ENCODE measurements at places on chromosomes 13 and 19.

- DNase-seq, result no peak
Observed at GRCh38 chr13:70363991-70364390, 255.7 kb upstream of the KLHL1 start.

GRCh38 chr13:83057119-83057518 lies 825.2 kb downstream of the SLITRK1 start:
- DNase-seq, result no peak

DNA sequence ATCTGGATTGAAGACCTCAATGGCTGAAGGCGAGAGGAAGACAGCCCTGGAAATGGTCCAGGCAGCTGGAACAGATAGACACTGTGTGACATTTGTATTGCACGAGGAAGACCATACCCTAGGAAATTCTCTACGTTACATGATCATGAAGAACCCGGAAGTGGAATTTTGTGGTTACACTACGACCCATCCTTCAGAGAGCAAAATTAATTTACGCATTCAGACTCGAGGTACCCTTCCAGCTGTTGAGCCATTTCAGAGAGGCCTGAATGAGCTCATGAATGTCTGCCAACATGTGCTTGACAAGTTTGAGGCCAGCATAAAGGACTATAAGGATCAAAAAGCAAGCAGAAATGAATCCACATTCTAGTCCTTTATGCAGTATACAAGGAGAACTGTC lies 1.2 kb downstream of the POLR1D start:
- DNase-seq, result no peak

- no peak for DNase-seq
Observed at GRCh38 chr19:31946491-31946890, 398.9 kb upstream of the ZNF507 start.

- no peak for DNase-seq
Observed at GRCh38 chr13:111394211-111394922, 73.9 kb downstream of the TEX29 start.

- DNase-seq, result no peak
Observed at GRCh38 chr19:19407633-19407930, 2.1 kb downstream of the GATAD2A start.

DNA sequence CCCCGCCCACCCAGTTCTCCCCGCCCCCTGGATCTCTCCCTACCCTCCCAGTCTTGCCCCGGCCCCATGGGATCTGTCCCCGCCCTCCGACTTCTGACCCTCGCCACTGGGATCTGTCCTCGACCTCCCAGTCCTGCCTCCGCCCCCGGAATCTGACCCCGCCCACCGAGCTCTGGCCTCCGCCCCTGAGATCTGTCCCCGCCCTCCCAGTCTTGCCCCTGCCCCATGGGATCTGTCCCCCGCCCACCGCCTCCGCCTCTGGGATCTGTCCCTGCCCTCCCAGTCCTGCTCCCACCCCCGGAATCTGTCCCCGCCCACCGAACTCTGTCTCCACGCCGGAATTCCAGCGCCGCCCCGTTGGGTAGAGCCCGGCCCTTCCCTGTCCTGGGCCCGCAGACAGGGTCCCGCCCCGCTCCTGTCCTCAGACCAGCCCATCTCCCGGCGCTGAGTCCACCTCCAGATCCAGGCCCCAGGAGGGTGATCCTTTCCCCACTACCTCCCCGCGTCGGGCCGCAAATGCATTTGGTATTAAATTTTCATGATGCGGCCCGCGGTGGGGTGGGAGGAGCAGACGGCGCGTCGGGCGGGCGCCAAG lies 1.5 kb upstream of the SLC17A7 start:
- DNase-seq, result no peak

GRCh38 chr13:95020298-95020987 lies 280.8 kb downstream of the ABCC4 start:
- no peak for DNase-seq

DNA sequence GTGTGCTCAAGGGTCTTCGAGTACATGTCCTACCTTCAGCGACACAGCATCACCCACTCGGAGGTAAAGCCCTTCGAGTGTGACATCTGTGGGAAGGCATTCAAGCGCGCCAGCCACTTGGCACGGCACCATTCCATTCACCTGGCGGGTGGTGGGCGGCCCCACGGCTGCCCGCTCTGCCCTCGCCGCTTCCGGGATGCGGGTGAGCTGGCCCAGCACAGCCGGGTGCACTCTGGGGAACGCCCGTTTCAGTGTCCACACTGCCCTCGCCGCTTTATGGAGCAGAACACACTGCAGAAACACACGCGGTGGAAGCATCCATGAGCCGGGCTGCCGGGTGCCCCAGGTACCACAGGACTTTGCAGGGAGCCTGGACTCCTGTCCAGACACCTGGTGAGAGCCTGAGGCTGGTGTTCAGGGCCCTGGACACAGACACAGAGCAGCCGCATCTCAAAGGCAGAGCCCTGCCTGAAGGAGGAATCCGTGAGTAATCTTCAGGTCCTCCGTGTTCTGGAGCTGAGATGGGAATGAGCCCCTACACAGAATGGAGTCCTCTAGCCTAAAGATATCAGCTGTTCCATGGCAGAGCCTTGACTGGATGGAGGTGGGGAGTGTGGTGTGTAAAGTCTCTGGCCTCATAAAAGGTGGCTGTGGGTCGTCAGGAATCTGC lies 1.5 kb downstream of the ZNF581 start:
- DNase-seq, result no peak

DNA sequence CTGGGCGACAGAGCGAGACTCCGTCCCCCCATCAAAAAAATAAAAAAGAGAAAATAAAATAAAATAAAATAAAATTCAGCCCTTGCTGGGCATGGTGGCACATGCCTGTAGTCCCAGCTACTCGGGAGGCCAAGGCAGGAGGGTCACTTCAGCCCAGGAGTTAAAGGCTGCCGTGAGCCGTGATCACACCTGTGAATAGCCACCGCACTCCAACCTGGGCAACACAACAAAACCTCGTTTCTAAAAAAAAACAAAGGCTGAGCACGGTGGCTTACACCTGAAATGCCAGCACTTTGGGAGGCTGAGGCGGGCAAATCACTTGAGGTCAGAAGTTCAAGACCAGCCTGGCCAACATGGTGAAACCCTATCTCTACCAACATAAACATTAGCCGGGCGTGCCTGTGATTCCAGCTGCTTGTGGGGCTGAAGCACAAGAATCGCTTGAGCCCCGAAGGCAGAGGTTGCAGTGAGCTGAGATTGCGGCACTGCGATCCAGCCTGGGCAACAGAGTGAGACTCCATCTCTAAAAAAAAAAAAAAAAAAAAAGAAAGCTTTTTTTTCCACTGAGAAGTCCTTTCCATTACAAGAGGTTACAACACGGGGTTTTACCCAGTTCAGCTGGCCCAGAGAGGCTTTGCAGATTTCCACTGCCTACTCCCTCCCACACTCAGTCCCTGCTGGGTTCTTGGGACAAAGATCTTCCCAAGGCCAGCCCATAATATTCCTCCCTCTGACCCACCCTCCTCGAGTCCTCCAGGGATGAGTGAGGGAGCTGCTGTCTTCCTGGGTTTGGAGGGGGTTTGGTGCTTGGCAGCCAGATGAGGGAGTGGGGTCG lies 6.4 kb downstream of the ANGPTL4 start:
- no peak for DNase-seq

DNA sequence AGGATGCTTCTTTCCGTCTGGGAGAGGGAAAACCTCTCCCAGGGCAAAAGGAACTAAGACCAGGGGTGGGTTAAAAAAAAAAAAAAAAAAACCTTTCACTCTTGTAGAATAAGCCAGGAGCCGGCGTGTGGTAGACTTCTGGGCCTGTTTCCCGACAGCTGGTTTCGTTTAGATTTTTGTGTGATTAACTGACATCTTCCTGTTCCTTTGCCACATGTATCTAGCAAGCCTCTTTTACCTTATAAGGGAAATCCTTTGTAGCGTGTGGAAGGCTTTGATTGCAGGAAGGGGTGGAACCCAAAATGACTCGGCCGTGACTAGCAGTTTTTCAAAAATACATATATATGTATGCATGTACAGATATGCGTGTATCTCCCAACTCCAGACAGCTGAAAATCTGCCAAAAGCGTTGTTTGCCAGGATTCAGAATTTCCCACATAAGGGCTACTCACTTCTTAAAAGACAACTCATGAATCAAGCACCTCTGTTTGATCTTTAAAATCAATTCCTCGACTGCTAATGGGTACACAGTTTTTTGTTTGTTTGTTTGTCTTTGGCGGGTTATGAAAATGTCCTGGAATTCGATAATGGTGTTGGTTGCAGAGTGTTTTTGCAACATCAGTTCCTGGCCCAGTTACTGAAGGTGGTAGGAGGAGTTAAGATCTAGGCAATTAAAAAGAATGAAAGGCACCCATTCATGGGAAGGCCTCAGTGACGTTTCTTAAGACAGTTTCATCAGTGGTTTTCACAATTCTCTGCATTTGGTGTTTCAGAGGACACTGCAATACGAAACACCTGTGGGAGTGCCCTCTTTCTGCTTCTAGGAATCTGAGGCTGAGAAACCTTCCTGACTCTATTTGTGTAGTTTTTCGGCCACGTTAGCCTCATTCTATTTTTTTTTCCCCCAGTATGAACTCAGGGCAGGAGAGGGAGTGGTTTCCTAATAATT lies 2.7 kb downstream of the TPM4 start:
- peak; percentile 45 for DNase-seq

GRCh38 chr13:47420568-47420967 lies 523.7 kb upstream of the HTR2A start:
- no peak for DNase-seq

DNA sequence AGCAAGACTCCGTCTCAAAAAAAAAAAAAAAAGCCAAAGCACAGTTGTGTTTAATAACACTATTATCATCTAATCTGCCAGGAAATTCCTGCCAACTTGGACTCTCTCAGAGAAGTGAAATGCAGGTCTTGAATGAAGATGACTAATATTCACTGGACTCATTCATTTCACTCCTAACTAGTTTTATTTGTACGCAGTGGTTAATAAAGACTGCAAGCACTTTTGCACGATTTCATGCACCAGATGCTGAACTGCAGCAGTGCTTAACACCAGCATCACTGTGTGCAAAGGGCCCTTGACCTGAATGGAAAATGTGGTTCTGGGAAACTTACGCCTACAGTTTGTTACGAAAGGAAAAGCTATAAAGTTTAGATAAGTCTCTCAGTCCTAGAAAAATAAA lies 63.3 kb downstream of the DHRS12 start:
- no peak for DNase-seq

GRCh38 chr19:46611776-46612175 lies 10.6 kb downstream of the CALM3 start:
- no peak for DNase-seq

DNA sequence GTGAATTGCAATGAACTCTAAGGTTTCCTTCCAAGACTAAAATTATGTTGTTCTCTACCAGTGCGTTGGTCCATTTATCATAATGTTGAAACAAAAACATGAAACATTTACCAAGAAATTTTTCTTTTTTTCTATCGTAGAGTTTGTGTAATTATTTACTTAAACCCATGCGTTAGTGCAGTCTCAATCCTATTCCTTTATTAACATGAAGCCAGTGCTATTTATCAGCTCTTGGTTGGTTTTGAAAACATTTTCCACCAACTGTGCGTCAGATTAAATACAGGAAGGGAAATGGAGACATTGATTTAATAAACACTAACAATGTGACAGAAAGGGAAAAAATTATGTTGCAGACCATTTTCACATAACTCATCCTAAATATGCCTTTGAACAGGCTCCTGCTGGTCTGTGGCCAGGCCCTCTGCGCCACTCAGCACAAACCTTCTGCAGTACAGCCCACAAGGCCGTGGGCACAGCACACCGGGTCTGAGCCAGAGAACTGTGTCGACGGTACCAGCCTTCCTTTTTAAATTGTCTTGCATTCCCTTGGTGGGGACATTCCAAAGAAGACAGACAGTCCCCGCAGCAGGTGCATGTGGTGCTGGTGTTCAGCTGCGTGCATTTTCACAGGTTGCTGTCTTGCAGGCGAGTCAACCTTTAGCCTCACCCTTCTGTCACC lies 135.8 kb downstream of the SHISA2 start:
- no peak for DNase-seq

- DNase-seq, result peak; percentile 70
Observed at GRCh38 chr19:54231077-54231931, 8.5 kb upstream of the LILRB3 start.

- no peak for DNase-seq
Observed at GRCh38 chr13:29362849-29363604, 232.5 kb downstream of the SLC7A1 start.

GRCh38 chr19:40928850-40929249 lies 46.8 kb upstream of the CYP2A7 start:
- DNase-seq, result no peak

DNA sequence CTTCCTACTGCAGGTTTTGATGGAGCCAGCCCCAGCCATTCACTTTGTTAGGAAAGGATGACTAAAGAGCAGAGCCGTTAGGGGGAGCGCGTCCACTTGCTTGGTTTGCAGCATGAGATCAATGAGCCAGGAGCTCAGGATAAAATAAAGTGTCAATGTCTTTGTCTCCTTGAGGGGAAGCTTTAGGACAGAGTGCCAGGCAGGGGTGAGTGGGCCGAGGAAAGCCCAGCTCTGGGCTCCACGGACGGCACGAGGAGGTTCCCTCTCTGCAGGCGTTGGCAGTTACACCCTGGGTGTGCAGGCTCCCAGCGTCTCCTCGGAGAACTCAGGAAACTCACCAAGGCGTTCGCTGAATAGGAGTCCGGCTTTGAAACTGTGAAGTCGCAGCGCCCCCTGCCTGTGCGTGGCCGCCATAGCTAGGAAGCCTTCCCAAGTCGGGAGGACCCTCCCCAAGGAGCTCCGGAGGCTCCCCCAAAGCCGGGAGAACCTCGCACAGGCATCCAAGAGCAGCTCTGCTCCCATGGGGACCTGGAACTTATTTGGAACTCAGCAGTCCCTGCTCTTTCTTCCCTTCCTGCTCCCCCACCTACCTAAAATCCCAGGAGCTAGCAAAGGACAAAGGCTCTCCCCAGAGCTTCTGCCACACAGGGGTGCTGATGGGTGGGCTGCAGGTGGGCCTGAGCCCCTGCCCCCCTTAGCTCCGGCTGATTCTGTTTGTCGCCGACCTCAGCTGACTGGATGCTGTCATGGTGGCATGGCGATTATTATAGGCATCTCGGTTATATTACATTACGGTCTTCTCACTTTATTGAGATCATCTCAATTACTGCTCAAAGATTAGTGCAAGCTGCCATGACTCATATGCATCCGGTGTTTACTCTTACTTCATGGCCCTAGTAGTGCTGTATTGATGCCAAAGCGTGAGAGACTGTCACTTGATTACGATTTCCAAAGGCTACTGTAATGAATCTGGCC lies 34.4 kb downstream of the GSX1 start:
- DNase-seq, result peak; percentile 40

GRCh38 chr19:10112037-10112761 lies 706 bp downstream of the P2RY11 start:
- DNase-seq, result peak; percentile 59

GRCh38 chr13:42392716-42393572 lies 121.0 kb downstream of the AKAP11 start:
- no peak for DNase-seq
